ENCODE measurements at places on chromosomes 7 and 10.

DNA sequence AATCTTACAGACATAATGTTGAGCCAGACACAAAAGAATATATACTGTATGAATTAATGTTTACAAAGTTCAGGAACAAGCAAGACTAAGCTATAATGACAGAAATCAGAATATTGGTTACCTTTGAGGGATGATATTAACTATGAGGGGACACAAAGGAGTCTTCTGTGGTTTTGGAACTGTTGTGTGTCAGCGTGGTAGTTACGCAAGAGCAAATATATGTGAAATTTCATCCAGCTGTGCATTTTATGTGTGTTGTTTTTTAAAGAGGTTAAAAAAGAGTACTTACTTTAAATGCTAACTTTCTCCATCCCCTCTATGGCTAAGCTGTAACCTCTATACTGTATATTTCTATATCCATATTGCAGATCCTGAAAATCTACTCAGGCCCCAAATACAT lies 14.9 kb downstream of the SLC25A28 start:
- DNase-seq: no peak

DNA sequence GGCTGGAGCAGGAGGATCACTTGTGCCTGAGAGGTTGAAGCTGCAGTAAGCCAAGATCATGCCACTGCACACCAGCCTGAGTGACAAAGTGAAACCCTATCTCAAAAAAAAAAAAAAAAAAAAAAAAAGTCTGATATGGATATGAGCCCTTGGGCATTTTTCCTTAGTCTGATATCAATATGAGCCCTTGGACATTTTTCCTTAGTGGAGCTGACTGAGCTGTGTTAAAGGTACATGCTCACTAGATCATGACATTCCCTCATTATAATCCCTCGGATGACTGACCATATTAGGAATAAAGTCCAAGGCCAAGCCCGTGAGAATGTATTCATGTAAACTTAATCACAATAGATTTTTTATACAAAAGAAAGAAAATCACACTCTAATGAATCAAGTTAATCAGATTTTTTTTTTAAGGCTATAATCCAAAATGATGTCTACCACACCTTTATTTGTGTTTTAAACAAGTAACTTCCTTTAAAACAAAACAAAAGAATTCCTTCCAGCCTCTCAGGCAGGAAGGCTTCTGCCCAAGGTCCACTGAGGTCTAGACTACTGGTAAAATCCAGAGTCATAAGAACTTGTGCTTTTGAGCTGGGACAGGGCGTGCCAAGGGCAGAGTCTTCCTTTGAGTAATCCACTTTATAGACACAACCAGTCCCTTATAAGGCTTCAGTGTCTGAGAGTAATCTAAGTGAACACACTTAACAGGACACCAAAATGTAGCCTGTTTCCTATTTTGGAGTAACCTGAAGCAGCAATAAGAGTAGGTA lies 5.5 kb downstream of the PPA1 start:
- DNase-seq: no peak

GRCh38 chr7:31695859-31696614 lies 9.0 kb downstream of the PPP1R17 start:
- DNase-seq: no peak

GRCh38 chr7:30322271-30323005 lies 38.0 kb downstream of the ZNRF2 start:
- peak; percentile 27 for DNase-seq

Measured in CD4-positive, alpha-beta T cell treated with Interleukin-6 for 4 hours (primary cell).